Activated naive CD8-positive, alpha-beta T cell treated with anti-CD3 and anti-CD28 coated beads for 36 hours (primary cell): ENCODE measurements at places on chromosomes 1 and 21.

DNA sequence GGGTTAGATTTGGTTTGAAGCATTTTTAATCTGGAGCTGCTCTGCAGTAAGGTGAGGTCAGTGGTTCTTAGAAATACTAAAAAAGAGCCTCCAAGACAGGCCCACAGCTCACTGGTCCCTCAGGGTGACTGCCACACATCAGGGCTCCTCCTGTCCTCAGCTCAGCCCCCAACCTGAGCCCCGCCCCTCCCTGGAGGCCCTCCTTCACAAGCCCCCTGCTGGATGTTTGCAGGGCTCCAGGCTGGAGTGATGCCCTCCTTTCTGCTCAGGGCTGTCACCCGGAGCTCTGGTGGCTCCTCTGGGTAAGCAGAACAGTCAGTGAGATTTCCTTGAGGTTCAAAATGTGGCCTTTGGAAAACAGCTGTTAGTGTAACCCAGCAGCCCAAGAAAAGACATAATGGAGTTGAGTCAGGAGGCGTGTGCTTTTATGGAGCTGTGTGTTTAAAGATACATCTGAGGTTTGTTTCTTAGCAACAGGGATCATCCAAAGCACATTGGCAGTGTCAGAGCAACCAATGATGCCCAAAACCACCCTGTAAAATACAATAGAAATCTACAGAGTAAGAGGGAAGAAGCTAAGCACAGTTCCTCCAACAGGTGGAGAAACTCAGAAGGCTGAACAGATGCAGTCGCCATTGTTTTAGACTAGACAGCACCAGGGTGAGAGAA, 21.4 kb downstream of the STUM start:
- H3K4me1 ChIP-seq, result peaks cover 3% of the 10 kb centered on the region
- no peaks in the 10 kb centered on the region for H3K36me3 ChIP-seq
- H3K27me3 ChIP-seq, result peaks cover 11% of the 10 kb centered on the region
- H3K4me3 ChIP-seq, result no peak overlapping the region

GRCh38 chr1:211698161-211699026, 23.0 kb upstream of the NEK2 start:
- no peaks in the 10 kb centered on the region for H3K36me3 ChIP-seq
- peaks cover 32% of the 10 kb centered on the region for H3K4me1 ChIP-seq
- H3K4me3 ChIP-seq, result peak overlapping the region; percentile 50
- H3K27me3 ChIP-seq, result no peaks in the 10 kb centered on the region
- no peak overlapping the region for H3K27ac ChIP-seq

GRCh38 chr1:119279456-119280381, 88.9 kb upstream of the HAO2 start:
- peaks cover 14% of the 10 kb centered on the region for H3K27me3 ChIP-seq
- no peaks in the 10 kb centered on the region for H3K36me3 ChIP-seq
- H3K27ac ChIP-seq, result no peak overlapping the region
- H3K4me1 ChIP-seq, result no peaks in the 10 kb centered on the region
- no peak overlapping the region for H3K4me3 ChIP-seq
- no peak for DNase-seq

- H3K4me1 ChIP-seq, result peaks cover 13% of the 10 kb centered on the region
- H3K27ac ChIP-seq, result no peak overlapping the region
- no peaks in the 10 kb centered on the region for H3K36me3 ChIP-seq
- H3K4me3 ChIP-seq, result no peak overlapping the region
- peak; percentile 44 for DNase-seq
Observed at GRCh38 chr21:45642122-45642813, 1.3 kb upstream of the PCBP3 start.

DNA sequence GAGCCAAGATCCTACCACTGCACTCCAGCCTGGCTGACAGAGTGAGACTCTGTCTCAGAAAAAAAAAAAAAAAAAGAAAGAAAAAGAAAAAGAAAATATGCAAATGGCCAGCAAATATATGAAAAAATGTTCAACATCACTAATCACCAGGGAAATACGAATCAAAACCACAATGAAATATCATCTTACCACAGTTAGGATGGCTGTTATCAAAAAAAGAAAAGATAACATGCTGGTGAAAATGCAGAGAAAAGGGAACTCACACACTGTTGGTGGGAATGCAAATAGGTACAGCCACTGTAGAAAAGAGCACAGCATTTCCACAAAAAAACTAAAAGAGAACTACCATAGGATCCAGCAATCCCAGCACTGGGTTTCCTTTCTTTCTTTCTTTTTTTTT, 477.5 kb downstream of the SMYD3 start:
- no peak overlapping the region for H3K4me3 ChIP-seq
- H3K27me3 ChIP-seq, result no peaks in the 10 kb centered on the region
- no peak overlapping the region for H3K27ac ChIP-seq
- H3K4me1 ChIP-seq, result peaks cover 7% of the 10 kb centered on the region

DNA sequence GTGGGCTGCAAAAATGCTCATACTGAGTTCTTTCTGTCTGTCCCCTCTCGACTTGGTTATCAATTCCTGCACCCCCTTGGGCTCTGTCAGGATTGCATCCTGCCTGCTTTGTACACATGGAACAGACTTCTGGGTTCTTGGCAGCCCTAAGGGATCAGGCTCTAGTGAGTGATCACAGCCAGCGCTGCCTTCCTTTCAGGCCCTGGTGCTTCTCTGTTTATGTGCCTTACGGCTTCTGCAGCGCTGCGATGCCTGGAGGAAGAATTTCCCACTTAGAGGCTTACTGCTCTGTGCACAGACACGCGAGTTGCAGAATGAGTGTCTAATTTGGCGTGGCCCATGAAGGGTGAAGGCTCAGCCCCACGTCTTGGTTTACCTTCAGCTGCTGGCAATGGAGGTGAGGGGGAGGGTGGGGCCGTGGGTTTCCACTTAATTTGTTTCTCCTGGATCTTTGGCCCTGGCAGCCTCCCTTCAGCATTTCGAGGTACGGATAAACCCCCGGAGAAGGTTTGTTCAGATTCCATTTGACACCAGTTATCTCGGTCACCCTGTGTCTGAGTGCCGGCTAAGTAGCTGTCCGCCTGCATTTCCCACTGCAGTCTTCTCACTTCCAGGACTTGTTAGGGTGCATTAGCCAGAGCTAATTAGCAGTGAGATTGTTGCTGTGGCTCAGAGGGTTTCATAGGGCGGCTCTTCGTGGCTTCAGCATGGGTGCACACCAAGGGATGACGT, 227.3 kb downstream of the DYRK1A start:
- no peaks in the 10 kb centered on the region for H3K36me3 ChIP-seq
- peaks cover 3% of the 10 kb centered on the region for H3K4me1 ChIP-seq
- H3K4me3 ChIP-seq, result no peak overlapping the region

GRCh38 chr21:25929856-25930520, 195.2 kb downstream of the GABPA start:
- no peak overlapping the region for H3K4me3 ChIP-seq
- DNase-seq, result no peak
- no peak overlapping the region for H3K27ac ChIP-seq
- peaks cover 9% of the 10 kb centered on the region for H3K36me3 ChIP-seq
- no peaks in the 10 kb centered on the region for H3K4me1 ChIP-seq

GRCh38 chr1:10629816-10630571, 155.2 kb downstream of the PEX14 start:
- no peak for DNase-seq
- no peaks in the 10 kb centered on the region for H3K27me3 ChIP-seq
- H3K4me1 ChIP-seq, result no peaks in the 10 kb centered on the region
- peaks cover 4% of the 10 kb centered on the region for H3K36me3 ChIP-seq
- no peak overlapping the region for H3K4me3 ChIP-seq
- H3K27ac ChIP-seq, result no peak overlapping the region

DNA sequence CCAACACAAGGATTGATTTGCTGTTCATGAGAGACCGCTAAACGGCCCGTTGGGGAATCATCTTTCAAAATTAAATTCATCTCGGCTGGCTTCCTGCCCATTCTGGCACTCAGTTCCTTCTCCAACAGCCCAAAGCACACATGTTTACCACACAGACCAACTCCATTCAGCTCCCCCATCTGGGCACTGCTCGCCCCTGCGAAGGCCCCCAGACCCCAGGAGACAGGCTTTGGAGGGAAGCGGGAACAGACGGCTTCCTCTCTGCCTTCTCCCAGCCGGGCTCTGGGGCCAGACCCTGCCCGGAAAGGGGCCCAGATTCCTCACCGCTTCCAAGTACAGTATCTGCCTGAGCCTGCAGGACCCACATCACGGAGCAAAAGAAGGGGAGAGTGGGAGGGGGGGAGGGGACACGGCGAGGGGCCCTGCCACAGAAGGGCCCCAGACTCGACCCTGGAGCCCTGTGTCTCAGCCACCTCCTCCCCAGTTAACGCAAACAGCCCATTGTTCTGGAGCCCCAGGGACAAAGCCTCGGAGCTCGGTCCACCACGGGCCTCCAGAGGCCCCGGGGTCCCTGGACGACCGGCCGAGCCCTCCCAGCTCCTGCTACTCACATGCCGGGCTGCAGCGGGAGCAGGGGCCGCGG, 660 bp downstream of the MEGF6 start:
- peak overlapping the region; percentile 47 for H3K4me3 ChIP-seq
- H3K36me3 ChIP-seq, result no peaks in the 10 kb centered on the region
- H3K4me1 ChIP-seq, result peaks cover 2% of the 10 kb centered on the region

DNA sequence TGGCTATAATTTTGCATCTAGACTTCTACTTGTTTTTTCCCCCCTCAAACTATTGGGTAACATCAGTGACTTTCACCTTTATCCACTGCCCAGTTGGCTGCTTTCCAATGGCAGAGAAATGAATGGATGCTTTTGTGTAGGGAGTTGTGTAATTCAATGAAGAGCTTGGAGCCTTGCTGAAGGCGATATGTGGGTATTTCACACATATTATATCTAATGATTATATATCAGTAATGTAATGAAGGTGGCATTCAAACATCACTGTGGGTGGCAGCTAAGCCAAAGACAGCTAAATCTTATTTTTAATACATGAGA, 81.2 kb downstream of the TGFB2 start:
- no peak for DNase-seq
- H3K27ac ChIP-seq, result no peak overlapping the region
- H3K27me3 ChIP-seq, result no peaks in the 10 kb centered on the region

DNA sequence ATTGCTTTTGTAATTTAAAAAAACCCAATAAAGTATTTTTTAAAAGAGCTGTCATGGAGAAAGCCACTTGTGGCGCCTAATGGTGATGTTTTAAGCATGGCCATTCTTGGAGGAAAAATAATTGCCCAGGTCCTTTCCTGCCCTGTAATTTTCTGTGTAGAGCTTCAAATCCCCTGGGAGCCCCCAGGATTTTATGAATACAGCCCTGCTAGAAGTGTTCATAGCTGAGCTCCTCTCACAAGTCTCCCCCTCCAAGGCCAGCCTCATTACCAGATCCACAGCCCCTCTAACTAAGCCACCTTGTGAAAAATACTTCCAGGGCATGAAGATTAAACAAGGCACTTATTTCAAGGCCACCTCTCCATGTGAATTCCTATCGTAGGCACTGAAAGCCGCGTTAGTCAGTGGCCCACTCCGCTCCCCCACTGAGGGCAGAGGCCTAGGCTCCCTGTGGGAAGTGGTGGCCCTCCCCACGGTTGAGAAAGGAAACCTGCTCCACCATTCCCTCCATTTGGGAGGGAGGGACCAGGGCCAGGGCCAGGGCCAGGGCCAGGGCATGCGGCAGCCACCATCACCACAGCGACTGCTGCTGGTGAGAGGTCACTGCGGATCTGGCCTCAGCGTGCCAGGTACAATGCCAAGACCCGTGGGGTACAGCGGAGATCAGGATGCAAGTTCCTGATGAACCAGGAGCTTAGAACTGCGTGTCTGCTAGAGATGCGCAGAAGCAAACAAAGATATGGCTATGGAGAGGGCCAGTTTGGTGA, 83.1 kb downstream of the KCNN3 start:
- peaks cover 57% of the 10 kb centered on the region for H3K4me1 ChIP-seq
- H3K36me3 ChIP-seq, result no peaks in the 10 kb centered on the region
- no peak overlapping the region for H3K27ac ChIP-seq
- H3K27me3 ChIP-seq, result no peaks in the 10 kb centered on the region

- no peak overlapping the region for H3K4me3 ChIP-seq
- no peaks in the 10 kb centered on the region for H3K4me1 ChIP-seq
- H3K27me3 ChIP-seq, result peaks cover 13% of the 10 kb centered on the region
- no peak overlapping the region for H3K27ac ChIP-seq
- no peak for DNase-seq
Observed at GRCh38 chr1:18422076-18422777, 58.5 kb upstream of the KLHDC7A start.

- H3K4me1 ChIP-seq, result no peaks in the 10 kb centered on the region
- DNase-seq, result no peak
- peaks cover 25% of the 10 kb centered on the region for H3K27me3 ChIP-seq
- no peaks in the 10 kb centered on the region for H3K36me3 ChIP-seq
- H3K27ac ChIP-seq, result no peak overlapping the region
- no peak overlapping the region for H3K4me3 ChIP-seq
Observed at GRCh38 chr1:29392486-29393450, 156.4 kb downstream of the PTPRU start.

DNA sequence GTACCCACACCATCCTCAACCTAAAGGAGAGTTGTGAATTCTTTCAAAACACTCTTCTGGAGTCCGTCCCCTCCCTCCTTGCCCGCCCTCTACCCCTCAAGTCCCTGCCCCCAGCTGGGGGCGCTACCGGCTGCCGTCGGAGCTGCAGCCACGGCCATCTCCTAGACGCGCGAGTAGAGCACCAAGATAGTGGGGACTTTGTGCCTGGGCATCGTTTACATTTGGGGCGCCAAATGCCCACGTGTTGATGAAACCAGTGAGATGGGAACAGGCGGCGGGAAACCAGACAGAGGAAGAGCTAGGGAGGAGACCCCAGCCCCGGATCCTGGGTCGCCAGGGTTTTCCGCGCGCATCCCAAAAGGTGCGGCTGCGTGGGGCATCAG, 638 bp upstream of the OLIG2 start:
- H3K36me3 ChIP-seq, result no peaks in the 10 kb centered on the region
- peaks cover 95% of the 10 kb centered on the region for H3K27me3 ChIP-seq
- no peak for DNase-seq
- H3K4me3 ChIP-seq, result no peak overlapping the region
- peaks cover 42% of the 10 kb centered on the region for H3K4me1 ChIP-seq

- no peaks in the 10 kb centered on the region for H3K36me3 ChIP-seq
- H3K27ac ChIP-seq, result no peak overlapping the region
- no peak overlapping the region for H3K4me3 ChIP-seq
Observed at GRCh38 chr1:54975356-54976108, 4.9 kb upstream of the TMEM61 start.

DNA sequence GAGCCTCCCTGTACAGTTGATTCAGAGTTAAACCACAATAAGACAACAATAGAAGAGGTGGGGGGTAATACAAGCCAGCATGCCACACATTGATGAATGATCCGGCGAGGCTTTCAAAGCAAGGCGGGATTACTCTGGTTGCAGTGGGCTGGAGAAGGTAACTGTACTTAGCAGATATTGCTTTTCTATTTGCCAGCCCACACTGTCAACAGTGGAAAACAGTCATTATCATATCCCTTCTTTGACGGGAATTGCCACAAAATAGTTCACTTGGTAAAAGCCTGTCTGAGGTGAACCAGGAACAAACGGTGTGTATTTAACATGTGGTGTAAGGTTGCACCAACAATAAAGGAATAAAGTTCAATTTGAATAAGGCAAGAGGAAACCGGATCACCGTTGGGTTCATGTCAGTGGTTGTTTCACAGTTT, 5.8 kb upstream of the KCNJ15 start:
- no peaks in the 10 kb centered on the region for H3K36me3 ChIP-seq
- H3K4me1 ChIP-seq, result peaks cover 11% of the 10 kb centered on the region
- no peak for DNase-seq
- peaks cover 35% of the 10 kb centered on the region for H3K27me3 ChIP-seq
- H3K4me3 ChIP-seq, result no peak overlapping the region
- H3K27ac ChIP-seq, result no peak overlapping the region
